ENCODE measurements at places on chromosomes 1 and 21.
A peak's percentile ranks its signal among the peaks of the same experiment; 100 is the strongest.

DNA sequence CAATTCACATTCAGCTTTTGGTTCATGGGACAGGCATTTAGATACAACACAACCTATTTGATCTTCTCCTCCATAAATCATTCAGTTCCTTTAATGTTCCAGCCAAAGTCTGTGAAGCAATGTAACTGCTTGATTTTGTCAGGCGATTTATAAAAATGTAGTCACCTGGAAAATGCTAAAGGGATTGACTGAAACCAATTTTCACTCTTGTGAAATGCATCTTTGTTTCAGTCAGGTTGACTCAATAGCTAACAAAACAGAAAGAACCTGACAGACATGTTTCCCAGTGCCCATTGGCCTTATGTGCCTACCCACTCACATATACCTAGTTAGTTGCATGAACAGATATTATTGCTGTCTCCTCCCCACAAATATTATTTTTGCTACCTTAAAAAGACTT, 335.7 kb downstream of the CHRM3 start:
- DNase-seq = no peak

DNA sequence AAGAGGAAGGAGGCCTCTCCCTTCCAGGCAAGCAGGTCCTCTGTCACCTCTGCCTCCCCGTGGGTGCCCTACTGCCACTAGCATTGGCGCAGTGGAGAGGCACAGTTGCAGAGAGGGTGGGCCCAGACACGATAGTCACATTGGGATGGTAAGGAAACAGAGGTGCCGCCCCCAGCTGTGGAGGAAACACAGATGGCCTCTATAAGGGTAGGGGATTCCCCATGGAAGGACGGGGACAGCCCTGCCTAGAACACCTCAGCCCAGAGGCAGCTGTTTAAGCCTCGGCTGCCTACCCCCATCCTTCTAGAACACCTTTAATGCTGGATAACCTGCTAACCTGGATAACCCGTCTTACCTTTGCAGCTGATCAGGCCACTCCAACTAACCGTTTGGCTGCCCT, 65.7 kb upstream of the CNTN2 start:
- DNase-seq = no peak

- no peak for DNase-seq
These were observed 53.4 kb downstream of the WLS start for GRCh38 chr1:68178821-68179490.

GRCh38 chr1:68706639-68707317, 209.9 kb upstream of the DEPDC1 start:
- no peak for DNase-seq

DNA sequence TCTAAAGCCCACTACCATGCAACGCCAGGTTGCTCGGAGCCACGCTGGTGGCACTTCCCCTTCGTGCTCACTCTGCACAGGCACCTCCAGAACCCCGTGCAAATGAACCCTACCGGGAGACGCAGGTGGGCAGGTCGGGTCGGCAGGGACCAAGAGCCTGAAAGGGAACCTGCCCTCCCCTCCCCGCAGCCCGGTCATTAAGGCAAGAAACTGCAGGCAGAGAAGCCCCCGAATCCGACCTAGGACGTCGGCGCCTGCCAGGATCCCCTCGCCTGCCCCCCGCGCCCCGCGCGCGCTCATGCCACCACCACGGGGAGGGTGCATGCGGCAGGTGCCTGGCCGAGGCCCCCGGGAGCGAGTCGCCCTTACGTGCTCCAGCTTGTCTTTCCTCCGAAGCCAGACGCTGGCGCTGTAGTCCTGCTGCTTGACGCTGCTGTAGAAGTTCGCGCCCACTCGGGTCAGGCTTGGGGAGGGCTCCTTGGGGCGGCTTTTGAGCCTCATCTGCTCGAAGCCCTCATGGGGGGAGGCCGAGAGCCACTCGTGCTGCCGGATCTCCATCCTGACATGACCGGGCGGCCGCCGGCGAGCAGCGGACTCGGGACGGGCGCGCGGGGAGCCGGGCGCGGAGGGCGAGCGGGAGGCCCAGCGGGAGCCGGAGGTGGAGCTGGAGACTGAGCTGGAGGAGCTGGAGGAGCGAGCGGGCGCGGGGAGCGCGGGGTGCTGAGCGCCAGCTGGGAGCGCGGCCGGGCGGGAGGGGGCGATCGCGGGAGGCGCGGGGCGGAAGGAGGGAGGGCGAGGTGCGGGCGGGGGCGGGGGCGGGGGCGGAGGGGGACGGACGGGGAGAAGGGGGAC, 552 bp downstream of the PLD5 start:
- DNase-seq = no peak

DNA sequence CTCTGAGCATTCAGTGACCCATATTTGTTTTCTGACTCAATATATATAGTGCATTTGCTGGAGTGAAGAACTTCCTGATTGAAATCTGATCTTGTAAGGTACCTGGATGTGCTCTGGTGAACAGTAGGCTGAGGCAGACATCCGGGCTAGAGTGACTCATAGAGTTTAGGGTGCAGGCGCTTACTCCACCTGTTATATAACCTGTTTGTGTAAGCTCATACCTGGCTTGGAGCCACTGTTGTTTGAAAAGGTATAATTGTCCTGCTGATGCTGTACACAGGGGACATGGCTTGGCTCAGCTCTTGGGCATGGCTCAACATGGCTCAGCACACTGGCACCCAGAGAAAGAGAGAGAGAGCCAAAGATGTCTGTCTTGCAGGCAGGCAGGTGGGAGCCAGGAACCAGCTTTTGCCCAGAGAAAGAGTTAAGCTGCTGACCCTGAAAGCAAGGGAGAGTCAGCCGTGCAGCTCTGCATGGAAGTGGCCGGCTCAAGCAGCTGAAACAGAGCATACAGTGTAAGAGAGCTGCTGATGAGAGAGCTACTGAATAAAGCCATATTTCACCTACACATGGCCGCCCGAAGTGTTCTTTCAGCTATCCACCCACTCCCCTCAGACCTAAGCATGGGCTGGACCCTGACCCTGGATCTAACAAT, 43.2 kb downstream of the GJA5 start:
- DNase-seq = peak; percentile 93

DNA sequence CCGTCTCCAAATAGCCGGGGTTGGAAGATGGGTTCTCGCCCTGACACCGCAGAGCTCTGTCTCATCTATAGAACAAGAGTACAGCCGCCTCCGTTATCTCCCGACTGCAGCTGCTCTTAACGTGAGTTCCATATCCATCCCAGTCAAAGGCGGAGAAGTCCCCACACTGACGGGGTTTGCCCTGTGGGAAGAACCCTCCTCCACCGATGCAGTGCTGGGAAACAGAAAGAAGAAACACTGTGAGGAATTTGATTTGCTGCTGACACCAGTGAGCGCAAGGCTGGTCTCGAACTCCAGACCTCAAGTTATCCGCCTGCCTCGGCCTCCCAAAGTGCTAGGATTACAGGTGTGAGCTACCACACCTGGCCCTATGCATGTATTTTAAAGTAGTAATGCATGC, 9.5 kb downstream of the ITLN2 start:
- no peak for DNase-seq

- no peak for DNase-seq
These were observed 43.4 kb downstream of the TSNAX start for GRCh38 chr1:231571904-231572303.

GRCh38 chr1:216958569-216958968, 235.3 kb upstream of the ESRRG start:
- DNase-seq = no peak

DNA sequence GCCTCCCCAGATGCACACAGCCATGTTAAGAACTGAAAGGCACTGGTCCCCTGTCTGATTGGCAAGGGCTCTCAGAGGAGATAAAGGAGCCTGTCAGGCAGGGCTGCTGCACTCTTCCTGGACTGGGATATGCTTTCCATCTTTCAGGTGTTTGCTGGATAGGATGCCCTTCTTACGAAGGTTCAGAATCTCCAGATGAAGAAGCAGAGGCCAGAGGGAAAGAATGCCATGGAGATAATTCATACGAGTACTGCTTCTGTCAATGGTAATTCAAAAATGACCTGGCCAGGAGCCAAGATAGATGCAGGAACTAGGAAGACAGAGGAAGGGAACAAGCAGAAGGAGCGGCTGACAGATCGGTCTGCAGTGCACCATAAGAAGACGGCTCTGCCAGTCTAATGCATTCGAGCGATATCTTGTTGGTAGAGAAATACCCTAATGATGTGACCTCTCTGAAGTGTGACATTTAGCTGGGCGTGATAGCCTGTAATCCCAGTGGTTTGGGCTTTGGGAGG, 16.6 kb upstream of the ATP2B4 start:
- DNase-seq = no peak
